ENCODE measurements at places on chromosomes 5 and 9. TPM values are rescaled to one million over a fixed set of nuclear protein-coding genes. Genes with fewer than 3 reads are reported as not detected.

DNA sequence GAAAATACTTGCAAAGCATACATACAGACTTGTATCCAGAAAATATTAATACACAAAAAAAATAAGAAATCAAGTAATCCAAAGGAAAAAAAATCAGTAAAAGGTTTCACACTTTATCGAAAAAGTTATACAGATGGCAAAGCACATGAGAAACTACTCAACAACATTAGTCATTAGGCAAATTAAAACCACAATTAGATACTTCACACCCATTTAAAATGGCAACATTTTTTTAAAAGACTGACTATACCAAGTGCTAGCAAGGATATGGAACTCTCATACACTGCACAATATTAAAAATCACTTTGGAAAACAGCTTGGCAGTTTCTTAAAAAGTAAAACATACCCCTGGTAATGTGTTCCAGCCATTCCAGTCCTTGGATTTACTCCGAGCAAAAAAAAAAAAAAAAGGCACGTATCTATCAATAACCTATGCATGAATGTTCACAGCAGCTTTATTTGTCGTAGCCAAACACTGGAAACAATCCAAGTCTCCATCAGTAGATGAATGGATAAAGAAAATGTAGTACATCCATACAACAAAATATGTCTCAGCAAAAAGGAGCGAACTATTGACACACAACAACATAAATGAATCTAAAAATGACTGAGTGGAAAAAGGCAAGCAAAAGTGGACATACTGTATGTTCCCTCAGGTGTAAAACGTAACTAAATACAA is 66.0 kb downstream of the GNAQ start:
- no peak for DNase-seq

- no peak for DNase-seq
Measured at GRCh38 chr9:119036969-119037368, 332.3 kb downstream of the BRINP1 start.

DNA sequence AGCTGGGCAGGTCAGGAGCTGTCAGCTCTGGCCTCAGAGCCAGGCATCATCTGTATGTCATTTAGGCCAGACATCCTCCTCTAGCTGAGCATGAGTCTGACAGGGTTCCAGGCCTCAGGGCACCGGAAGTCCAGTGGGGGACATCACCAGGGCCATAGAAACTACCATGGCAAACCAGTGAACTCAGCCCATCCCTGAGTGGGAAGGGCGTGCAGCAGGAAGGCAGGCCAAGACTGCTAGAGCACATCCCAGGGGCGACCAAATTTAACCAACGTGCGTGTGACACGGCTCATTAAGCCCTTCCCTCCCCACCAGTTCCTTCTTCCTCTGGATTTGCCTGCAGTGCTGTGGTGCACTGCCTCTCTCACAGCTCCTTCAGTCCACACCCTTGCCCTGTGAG is 75.9 kb downstream of the COL27A1 start:
- DNase-seq, result no peak

DNA sequence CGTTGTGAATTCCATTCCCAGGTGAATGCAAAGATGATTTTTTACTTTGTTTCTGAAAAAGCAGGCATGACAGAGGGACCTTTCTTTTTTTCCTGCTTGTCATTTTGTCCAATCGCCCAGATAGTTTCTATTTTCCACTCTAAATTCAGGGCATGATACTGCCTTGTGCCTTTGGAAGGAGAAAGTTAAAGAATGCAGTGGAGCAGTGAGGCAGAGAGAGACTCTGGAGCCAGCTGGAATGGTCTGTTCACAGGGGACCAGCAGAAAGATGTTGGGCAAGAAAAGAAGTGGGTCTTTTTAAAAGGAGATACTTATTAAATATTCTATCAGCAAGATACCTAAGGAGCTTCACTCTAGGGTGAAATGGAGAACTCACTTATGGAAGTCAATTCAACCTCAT is 532.3 kb downstream of the BRINP1 start:
- DNase-seq, result no peak

- DNase-seq, result no peak
Measured at GRCh38 chr9:83242066-83242465, 179.1 kb upstream of the RASEF start.

DNA sequence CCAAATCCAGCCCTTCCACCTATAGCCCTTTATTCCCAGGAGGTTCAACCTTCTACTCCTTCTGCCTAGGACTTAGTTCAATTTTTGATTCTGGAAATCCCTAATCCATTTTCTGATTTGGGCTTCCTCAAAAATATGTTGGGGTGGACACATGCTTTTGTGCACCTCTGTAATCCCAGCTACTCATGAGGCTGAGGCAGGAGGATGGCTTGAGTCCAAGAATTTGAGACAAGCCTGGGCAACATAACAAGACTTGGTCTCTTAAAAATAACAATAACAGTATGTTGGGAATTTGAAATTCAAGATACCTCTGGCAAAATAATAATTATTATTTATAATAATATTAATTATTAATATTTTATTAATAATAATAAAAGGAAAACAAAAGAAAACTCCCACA is 188.7 kb upstream of the TLE4 start:
- no peak for DNase-seq

GRCh38 chr5:117095346-117096332 is 521.0 kb upstream of the SEMA6A start:
- no peak for DNase-seq

- no peak for DNase-seq
Measured at GRCh38 chr5:69013481-69013880, 80.3 kb upstream of the SLC30A5 start.

DNA sequence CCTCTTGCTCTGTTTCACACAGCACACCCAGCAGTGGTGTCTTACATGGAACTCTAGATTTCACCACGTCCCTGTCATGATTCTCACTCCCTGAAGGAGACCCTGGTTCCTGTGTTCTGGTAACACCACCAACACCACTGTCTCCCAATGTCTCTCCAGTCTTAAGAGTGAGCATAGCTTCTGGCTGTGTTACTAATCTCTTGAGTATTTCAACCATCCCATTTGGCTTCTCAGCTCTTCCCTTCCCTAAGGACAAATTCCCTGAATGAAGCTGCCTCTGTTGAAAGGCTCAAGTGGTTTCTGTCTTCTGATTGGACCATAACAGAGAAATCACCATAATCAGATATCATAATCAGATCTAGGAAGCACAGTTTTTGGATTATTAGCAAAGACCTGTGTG is 311.8 kb downstream of the DNAH5 start:
- no peak for DNase-seq

DNA sequence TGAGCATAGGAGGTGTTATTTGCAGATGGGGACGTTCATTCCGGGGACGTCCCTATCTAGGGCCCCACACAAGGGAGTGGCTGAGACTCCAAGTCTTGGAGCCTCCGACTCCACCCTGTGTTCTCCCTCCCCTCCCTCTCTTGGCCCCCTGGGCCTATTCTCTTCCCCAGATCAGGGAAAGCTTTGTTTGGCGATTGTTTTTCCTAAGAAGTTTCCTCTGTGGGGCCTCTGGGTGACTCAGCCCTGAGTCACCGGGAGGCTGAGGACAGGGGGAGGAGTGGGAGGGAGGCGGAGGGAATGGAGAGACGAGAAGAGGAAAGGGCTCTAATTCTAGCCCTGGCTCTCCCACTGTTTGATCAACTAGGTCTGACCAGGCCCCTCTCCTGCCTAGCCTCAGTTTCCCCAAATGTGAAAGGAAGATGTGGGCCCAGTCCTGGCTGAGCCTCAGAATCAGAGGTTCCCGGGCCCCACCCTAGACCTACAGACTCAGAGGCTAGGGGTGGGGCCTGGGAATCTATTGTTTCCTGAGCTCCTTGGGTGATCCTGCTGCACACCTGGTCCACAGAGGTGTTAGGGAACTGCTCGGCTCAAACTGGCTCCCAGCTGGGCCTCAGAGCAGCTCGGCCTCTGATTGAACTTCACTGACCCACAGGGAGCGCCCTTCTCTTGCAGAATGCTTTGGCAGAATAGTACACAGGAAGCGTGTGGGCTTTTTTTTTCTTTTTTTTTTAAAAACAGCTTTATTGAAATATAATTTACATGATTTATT is 19.2 kb downstream of the GSN start:
- peak; percentile 98 for DNase-seq

GRCh38 chr5:139569270-139569955 is 8.3 kb downstream of the UBE2D2 start:
- no peak for DNase-seq

GRCh38 chr5:7902666-7903625 is 34.0 kb downstream of the MTRR start:
- DNase-seq, result no peak

GRCh38 chr5:32690153-32690552 is 21.0 kb upstream of the NPR3 start:
- DNase-seq, result no peak

DNA sequence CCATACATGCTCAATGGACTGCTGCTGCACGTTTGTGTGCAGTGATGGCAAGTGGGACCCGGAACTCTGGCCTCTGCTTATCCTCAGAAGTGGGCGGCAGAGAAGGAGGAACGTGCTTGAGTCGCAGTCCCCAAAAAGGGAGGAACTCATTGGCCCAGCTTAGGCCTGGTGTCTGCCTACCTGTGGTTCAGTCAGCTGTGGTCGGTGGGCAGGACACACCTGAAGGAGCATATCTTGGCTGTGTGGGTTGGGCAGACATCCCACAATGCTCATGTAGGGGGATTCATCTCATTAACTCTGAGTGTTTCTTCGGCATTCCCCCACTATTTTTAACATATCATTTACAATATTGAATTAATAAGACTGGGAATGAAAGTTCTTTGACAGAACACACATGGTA is 122.9 kb upstream of the IL12B start:
- DNase-seq, result no peak

DNA sequence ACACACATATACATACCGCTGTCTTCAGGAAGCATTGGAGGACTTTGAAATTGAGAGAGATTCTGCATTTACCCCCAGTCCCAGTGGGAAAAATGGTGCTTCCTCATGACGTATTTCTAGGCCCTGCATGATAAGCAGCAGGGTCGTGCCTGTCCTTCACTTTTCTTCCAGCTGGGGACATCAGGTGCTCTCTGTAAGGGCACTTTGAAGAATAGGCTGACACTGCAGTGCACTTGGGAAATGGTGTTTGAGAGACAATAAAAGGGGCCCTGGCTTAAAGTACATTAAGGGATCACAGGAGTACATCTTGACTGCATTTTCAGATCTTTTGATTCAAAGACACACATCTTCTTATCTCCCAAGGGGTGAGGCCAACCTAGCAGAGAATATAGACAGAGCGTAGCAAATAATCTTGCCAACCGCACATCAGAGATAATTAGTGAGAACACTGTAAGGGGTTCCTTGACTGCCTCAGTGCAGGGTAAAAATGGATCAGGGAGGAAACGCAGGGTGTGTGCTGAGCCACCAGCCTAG is 437.9 kb downstream of the CSNK1G3 start:
- DNase-seq, result no peak

DNA sequence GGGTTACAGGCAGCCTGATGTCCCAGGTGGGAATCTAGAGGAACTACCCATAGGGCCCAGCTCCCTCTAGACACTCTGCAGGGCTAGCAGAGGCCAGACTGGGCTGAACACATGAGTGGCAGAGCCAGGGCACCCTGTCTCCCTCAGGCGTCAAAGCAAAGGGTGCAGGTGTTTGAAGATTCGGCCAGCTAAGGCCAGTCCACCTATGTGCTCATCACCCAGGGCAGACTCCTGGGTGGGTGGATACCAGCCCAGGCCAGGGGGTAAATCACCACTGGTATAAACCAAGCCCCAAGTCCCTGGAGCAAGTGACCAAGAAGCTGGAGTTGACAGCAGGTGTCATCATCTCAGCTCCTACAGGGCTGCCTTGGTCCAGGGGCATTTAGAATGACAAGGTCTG is 3.4 kb downstream of the CCDC180 start:
- no peak for DNase-seq

GRCh38 chr5:173454736-173455598 is 126.8 kb upstream of the STC2 start:
- DNase-seq, result peak; percentile 9

GRCh38 chr9:136119883-136120393 is 1.3 kb upstream of the TMEM250 start:
- no peak for DNase-seq

DNA sequence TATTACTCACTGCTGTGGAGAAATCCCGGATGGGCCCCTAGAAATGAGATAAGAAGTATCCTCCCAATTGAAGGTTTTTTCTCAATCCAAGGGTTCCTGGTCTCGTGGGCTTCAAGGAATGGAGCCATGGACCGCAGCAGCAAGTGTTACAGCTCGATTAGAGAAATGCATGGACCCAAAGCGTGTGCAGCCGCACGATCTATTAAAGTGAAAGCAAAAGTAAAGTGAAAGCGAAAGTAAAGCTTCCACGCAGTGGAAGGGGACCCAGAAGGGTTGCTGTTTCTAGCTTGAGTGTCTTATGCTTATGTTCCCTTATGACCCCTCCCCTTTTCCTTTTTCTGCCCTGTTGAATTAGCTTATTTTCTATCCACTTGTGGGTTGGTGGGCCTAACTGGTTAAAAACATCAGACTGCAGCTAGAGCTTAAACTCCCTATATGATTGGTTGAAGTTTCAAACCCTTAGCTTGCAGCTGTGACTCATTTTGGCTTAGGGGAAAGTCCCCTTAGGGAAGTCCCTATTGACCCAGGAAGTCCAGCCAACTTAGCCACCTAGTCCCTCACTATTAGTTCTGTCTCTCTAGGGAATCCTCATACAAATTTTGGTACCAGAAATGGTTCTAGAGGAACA is 1111.8 kb downstream of the TAF11L14 start:
- DNase-seq, result peak; percentile 3

GRCh38 chr9:98575379-98576346 is 133.1 kb downstream of the GABBR2 start:
- DNase-seq, result no peak

DNA sequence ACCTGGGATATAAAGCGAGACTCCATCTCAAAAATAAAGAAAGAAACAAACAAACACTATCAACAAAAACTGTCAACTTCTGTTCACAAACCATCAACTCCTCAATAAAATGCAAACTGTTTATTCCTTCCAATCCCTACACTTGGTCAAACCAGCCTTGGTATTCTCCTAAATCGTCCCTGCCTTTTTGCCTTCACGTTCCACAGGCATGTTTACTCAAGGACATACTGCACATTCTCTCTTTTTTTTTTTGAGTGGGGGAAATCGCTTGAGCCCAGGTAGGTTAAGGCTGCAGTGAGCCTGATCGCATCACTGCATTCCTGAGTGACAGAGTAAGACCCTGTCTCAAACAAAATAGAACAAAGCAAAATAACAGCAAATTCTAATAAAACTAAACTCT is 13.0 kb downstream of the UBAP2 start:
- DNase-seq, result no peak

- no peak for DNase-seq
Measured at GRCh38 chr5:134976841-134977240, 9.1 kb downstream of the CATSPER3 start.

Gene NOL8
- 41.6 TPM for total RNA-seq

Gene C5orf46
- not detected for total RNA-seq

Gene GOLM1
- total RNA-seq, result 108 TPM

Gene TOR4A
- total RNA-seq, result 48.0 TPM

Gene OMD
- total RNA-seq, result not detected

Gene C7
- 0.29 TPM for total RNA-seq

Gene HBEGF
- 35.3 TPM for total RNA-seq

Gene CCL27
- not detected for total RNA-seq

Gene CDC25C
- total RNA-seq, result 13.3 TPM

Gene CLK4
- 19.2 TPM for total RNA-seq

Gene ANGPTL2
- total RNA-seq, result 24.5 TPM

Gene MYORG
- 7.0 TPM for total RNA-seq

Data from endothelial cell of umbilical vein (primary cell).